Stomach (tissue), 19 donors: ENCODE measurements at places on chromosomes 6 and 20. TPM values are rescaled to one million over a fixed set of nuclear protein-coding genes. Genes with fewer than 3 reads are reported as not detected.

Gene PGM3
- total RNA-seq, result 53.0 TPM

- no peaks in the 10 kb centered on the region for H3K27me3 ChIP-seq
- H3K4me1 ChIP-seq, result peaks cover 10% of the 10 kb centered on the region
- DNase-seq, result no peak
- no peaks in the 10 kb centered on the region for H3K36me3 ChIP-seq
- H3K4me3 ChIP-seq, result no peak overlapping the region
- no peak overlapping the region for H3K27ac ChIP-seq
Observed at GRCh38 chr6:137265561-137266308, 46.5 kb upstream of the IFNGR1 start.

- peak overlapping the region; percentile 61 for H3K4me3 ChIP-seq
Observed at GRCh38 chr6:1391800-1392309, 2.5 kb downstream of the FOXF2 start.

DNA sequence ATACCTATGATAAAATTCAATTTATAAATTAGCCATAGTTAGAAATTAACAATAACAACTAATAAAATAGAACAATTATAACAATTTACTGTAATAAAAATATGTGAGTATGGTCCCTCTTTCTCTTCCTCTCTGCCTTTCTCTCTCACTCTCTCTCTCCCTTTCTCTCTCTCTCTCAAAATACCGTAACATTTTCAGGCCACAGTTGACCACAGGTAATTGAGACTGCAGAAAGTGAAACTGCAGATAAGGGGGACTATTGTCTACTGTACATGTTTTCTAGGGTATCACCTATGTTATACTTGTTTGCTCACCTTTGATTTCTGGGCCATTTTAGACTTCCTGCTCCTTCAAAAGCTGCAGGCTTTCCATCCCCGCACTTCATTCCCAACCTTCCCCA, 46.8 kb downstream of the LY86 start:
- H3K4me3 ChIP-seq, result no peak overlapping the region
- no peaks in the 10 kb centered on the region for H3K36me3 ChIP-seq
- H3K4me1 ChIP-seq, result peaks cover 6% of the 10 kb centered on the region
- no peak for DNase-seq

GRCh38 chr6:134607411-134607810, 289.5 kb upstream of the SGK1 start:
- DNase-seq, result no peak
- H3K27me3 ChIP-seq, result no peaks in the 10 kb centered on the region
- H3K27ac ChIP-seq, result no peak overlapping the region
- H3K4me3 ChIP-seq, result no peak overlapping the region

- no peak overlapping the region for H3K4me3 ChIP-seq
- no peaks in the 10 kb centered on the region for H3K27me3 ChIP-seq
- no peak for DNase-seq
- H3K4me1 ChIP-seq, result no peaks in the 10 kb centered on the region
- no peaks in the 10 kb centered on the region for H3K36me3 ChIP-seq
Observed at GRCh38 chr20:53491462-53491861, 102.2 kb downstream of the ZNF217 start.

GRCh38 chr6:134021396-134022122, 30.9 kb downstream of the SLC2A12 start:
- H3K27me3 ChIP-seq, result no peaks in the 10 kb centered on the region
- H3K4me1 ChIP-seq, result peaks cover 9% of the 10 kb centered on the region
- H3K4me3 ChIP-seq, result no peak overlapping the region
- DNase-seq, result no peak
- H3K27ac ChIP-seq, result no peak overlapping the region
- no peaks in the 10 kb centered on the region for H3K36me3 ChIP-seq
